Activated naive CD4-positive, alpha-beta T cell treated with anti-CD3 and anti-CD28 coated beads for 36 hours (primary cell): ENCODE measurements at places on chromosomes 2 and 18. TPM values are rescaled to one million over a fixed set of nuclear protein-coding genes. Genes with fewer than 3 reads are reported as not detected.

Gene FEV
- total RNA-seq: not detected

Gene FBXO11
- total RNA-seq: 32.8 TPM

Gene CTAGE1
- total RNA-seq: not detected

Gene SLC4A5
- 1.1 TPM for total RNA-seq

Gene EFEMP1
- total RNA-seq: not detected

Gene PIK3C3
- 35.4 TPM for total RNA-seq

Gene LRRC30
- total RNA-seq: not detected

Gene ASAP2
- total RNA-seq: 0.14 TPM

Gene AKAIN1
- total RNA-seq: not detected

Gene ADAM17
- total RNA-seq: 11.0 TPM

Gene NCOA1
- total RNA-seq: 14.0 TPM

Gene ANKRD53
- 0.24 TPM for total RNA-seq

DNA sequence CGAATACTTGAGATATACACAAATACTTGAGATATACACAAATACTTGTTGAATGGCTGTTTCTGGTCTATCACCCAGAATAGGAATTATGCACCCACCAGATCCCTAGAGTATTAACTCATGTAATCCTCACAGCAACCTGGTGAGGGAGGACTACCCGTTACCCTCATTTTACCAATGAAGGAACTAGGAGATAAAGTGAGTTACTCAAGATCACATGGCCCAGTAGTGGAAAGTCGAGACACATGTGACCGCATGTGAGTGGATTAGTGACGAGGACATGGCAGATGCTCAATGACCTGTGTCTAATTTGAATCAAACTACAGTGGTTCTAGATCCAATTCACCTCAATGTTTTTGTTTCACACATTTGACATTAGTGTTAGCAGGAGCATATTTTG lies 2.4 kb downstream of the MOGAT1 start:
- H3K4me1 ChIP-seq: peaks cover 7% of the 10 kb centered on the region
- no peak overlapping the region for H3K4me3 ChIP-seq
- no peak for DNase-seq
- H3K27ac ChIP-seq: no peak overlapping the region

GRCh38 chr2:98026927-98027522 lies 31.3 kb upstream of the TMEM131 start:
- DNase-seq: no peak
- H3K27ac ChIP-seq: no peak overlapping the region
- H3K4me3 ChIP-seq: no peak overlapping the region
- no peaks in the 10 kb centered on the region for H3K27me3 ChIP-seq
- no peaks in the 10 kb centered on the region for H3K36me3 ChIP-seq

DNA sequence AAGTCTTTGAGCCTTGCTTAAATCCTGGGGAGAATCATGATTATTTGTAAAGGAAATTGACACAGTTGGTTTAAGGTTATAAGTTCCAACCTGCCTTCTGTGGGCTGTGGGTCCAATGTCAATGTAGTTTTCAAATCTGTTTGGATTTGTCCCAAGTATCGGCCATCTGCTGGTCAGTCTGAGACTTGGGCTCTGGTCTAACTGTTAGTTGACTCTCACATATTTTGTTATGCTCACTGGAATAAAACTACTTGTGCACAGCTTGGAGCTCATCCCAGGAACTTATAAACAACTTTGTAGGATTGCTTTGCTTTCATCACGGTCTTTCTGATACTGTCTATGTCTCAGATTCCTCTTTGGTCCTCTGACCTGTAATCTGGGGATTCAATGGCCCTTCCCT lies 1026.2 kb upstream of the ZEB2 start:
- H3K36me3 ChIP-seq: no peaks in the 10 kb centered on the region
- no peak for DNase-seq
- H3K4me1 ChIP-seq: no peaks in the 10 kb centered on the region
- no peaks in the 10 kb centered on the region for H3K27me3 ChIP-seq
- no peak overlapping the region for H3K4me3 ChIP-seq

DNA sequence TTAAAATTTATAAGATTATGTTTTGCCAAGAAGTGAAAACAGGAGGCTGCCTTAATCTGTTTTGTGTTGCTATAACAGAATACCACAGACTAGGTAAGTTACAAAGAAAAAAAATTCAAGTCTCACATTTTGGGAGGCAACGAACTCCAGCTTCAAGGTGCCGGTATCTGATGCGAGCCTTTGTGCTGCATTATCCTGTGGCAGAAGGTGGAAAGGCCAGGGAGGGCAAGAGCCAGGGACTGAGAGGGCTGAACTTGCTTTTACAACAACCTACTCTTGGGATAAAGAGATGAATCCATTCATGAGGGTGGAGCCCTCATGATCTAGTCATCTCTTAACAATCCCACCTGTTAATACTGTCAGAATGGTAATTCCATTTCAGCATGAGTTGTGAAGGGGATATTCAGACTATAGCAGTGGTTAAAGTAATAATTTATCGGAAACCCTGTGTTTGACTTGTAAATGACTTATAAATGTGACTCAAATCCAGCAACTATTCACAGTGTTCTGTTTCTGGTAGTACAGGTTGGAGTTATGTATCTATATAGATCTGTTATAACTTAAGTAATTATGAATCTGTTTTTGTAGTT lies 3.7 kb downstream of the MTX2 start:
- H3K27ac ChIP-seq: no peak overlapping the region
- no peaks in the 10 kb centered on the region for H3K27me3 ChIP-seq
- H3K4me3 ChIP-seq: no peak overlapping the region
- DNase-seq: no peak
- peaks cover 9% of the 10 kb centered on the region for H3K36me3 ChIP-seq
- peaks cover 23% of the 10 kb centered on the region for H3K4me1 ChIP-seq

- H3K27ac ChIP-seq: no peak overlapping the region
- H3K4me1 ChIP-seq: peaks cover 2% of the 10 kb centered on the region
- peaks cover 14% of the 10 kb centered on the region for H3K27me3 ChIP-seq
- no peaks in the 10 kb centered on the region for H3K36me3 ChIP-seq
- no peak for DNase-seq
Measured at GRCh38 chr18:55504808-55505207, 83.2 kb downstream of the TCF4 start.

- DNase-seq: no peak
- H3K4me1 ChIP-seq: peaks cover 2% of the 10 kb centered on the region
- no peak overlapping the region for H3K27ac ChIP-seq
- H3K27me3 ChIP-seq: no peaks in the 10 kb centered on the region
- H3K4me3 ChIP-seq: no peak overlapping the region
- H3K36me3 ChIP-seq: no peaks in the 10 kb centered on the region
Measured at GRCh38 chr2:233223059-233223894, 28.2 kb upstream of the ATG16L1 start.

DNA sequence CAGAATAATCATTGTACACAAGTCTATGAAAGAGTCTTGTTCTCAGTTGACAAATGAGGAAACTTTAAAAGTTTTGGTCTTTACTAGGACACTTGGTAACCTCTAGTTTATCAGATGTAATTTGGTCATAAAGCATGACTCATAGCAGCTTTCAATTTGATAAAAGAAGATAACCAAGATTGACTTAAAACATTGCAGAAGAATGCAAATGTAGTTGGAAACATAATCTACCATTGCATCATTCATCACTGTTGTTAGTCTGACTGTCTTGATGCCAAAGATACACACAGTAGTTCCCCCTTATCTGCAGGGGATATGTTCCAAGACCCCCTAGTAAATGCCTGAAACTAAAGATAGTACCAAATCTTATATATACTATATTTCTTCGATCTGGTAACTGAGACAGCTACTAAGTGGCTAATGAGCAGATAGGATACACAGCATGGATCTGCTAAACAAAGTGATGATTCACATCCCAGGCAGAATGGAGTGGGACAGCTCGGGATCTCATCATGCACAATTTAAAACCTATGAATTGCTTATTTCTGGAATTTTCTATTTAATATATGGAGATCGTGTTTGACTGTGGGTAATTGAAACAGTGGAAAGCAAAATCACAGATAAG lies 131.4 kb upstream of the CCDC68 start:
- DNase-seq: no peak
- no peaks in the 10 kb centered on the region for H3K4me1 ChIP-seq

DNA sequence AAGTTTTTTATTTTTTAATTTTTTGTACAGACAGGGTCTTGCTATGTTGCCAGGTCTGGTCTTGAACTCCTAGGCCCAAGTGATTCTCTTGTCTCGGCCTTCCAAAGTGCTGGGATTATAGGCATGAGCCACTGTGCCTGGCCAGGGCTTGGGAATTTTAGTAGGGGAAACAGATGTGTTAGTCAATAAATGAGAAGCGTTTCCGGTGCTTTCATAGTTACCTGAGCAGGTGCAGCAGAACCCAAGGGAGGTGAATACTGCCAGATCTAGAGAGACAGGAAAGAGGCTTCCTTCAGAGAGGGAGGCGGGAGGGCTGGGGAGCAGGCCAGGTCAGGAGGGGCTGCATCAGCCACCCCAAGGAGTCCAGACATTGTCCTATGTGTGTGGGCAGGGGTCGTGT lies 30.5 kb upstream of the IMPA2 start:
- H3K4me1 ChIP-seq: peaks cover 9% of the 10 kb centered on the region
- no peaks in the 10 kb centered on the region for H3K27me3 ChIP-seq
- no peaks in the 10 kb centered on the region for H3K36me3 ChIP-seq
- no peak overlapping the region for H3K27ac ChIP-seq
- no peak for DNase-seq
- H3K4me3 ChIP-seq: no peak overlapping the region

- no peaks in the 10 kb centered on the region for H3K4me1 ChIP-seq
- no peaks in the 10 kb centered on the region for H3K36me3 ChIP-seq
- DNase-seq: no peak
- no peak overlapping the region for H3K4me3 ChIP-seq
Measured at GRCh38 chr2:198852248-198852647, 605.5 kb downstream of the SATB2 start.

GRCh38 chr18:56413862-56414261 lies 224.5 kb downstream of the TXNL1 start:
- H3K36me3 ChIP-seq: no peaks in the 10 kb centered on the region
- no peak overlapping the region for H3K4me3 ChIP-seq
- no peaks in the 10 kb centered on the region for H3K4me1 ChIP-seq

GRCh38 chr2:80396276-80396675 lies 91.7 kb upstream of the LRRTM1 start:
- DNase-seq: no peak
- H3K36me3 ChIP-seq: no peaks in the 10 kb centered on the region
- H3K4me1 ChIP-seq: no peaks in the 10 kb centered on the region
- H3K27me3 ChIP-seq: no peaks in the 10 kb centered on the region
- H3K27ac ChIP-seq: no peak overlapping the region

DNA sequence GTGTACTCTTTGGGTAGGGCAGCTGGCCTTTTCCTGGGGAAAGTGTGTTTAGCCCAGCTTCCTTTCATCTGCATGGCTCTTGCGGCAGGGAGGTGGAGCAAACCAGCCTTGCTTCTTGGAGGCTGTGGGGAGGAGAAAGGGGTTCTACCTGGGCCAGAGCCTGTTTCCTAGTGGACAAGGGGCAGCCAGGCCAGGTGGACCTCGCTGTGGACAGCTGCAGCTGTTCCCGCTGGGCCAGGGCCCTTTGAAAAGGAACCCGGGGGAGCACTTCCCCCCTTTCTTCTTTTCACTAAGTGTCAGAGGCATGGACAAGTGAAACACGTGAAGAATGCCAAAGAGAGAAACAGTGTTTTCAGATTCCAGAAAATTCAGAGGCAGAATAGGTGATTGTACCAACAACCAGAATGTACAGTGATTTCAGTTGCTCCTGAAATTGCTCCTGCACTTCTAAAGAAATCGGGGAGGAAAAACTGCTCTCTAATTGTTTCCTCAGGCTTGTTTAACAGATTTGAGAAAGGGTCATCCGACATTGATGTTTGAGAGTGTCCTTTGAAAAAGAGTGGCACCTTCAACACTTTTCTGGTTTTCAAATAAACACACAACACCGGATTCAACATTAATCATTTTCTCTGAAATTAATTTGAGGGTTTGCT lies 3.9 kb downstream of the GLI2 start:
- H3K36me3 ChIP-seq: no peaks in the 10 kb centered on the region
- H3K4me1 ChIP-seq: peaks cover 9% of the 10 kb centered on the region
- H3K27ac ChIP-seq: no peak overlapping the region
- no peak for DNase-seq
- H3K27me3 ChIP-seq: peaks cover 65% of the 10 kb centered on the region

DNA sequence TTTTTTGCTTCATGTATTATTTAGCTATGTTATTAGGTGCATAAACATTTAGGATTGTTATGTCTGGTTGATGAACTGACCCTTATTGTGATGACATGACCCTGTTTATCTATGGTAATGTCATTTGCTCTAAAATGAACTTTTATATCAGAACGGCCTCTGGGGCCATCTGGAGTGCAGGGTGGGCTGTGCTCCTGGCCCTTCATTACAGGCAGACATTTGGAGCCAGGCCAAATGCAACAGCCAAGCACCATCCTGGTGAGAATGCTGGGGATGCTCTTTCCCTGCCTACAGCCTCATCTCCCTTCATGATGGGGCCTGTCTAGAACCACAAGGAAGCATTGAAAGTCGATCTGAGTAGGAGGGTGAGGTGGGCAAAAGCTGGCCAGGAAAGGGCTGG lies 38.0 kb downstream of the HJURP start:
- H3K4me1 ChIP-seq: no peaks in the 10 kb centered on the region
- no peak overlapping the region for H3K27ac ChIP-seq
- DNase-seq: no peak
- H3K27me3 ChIP-seq: no peaks in the 10 kb centered on the region
- no peak overlapping the region for H3K4me3 ChIP-seq

GRCh38 chr2:174554529-174555150 lies 43.0 kb downstream of the WIPF1 start:
- H3K27me3 ChIP-seq: no peaks in the 10 kb centered on the region
- DNase-seq: no peak
- peak overlapping the region; percentile 75 for H3K27ac ChIP-seq
- H3K4me3 ChIP-seq: no peak overlapping the region
- H3K36me3 ChIP-seq: peaks cover 9% of the 10 kb centered on the region
- peaks cover 43% of the 10 kb centered on the region for H3K4me1 ChIP-seq

GRCh38 chr18:55779691-55780585 lies 191.9 kb upstream of the TCF4 start:
- H3K4me1 ChIP-seq: peaks cover 2% of the 10 kb centered on the region
- no peaks in the 10 kb centered on the region for H3K36me3 ChIP-seq
- H3K27ac ChIP-seq: no peak overlapping the region
- peak overlapping the region; percentile 47 for H3K4me3 ChIP-seq
- H3K27me3 ChIP-seq: peaks cover 48% of the 10 kb centered on the region
- DNase-seq: no peak

DNA sequence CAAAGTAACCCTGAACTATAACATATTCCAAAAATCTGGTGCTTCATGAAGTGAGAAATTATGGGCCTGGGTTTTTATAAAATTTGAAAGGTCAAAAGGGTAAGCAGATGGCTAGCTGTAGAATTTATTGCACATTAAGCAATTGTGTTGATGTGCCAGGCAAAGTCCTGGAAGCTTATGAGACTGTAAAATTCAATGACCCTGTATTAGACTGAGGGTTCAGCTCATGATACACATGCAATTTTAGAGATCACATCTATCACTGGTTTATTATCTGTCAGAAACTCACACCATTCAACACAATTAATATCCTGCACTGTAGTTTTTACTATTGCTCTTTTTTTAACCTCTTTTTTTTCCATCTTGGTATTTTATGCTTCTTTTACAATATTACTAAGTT lies 1162.6 kb upstream of the SLC39A10 start:
- no peak overlapping the region for H3K4me3 ChIP-seq
- no peak overlapping the region for H3K27ac ChIP-seq
- H3K27me3 ChIP-seq: no peaks in the 10 kb centered on the region
- H3K4me1 ChIP-seq: no peaks in the 10 kb centered on the region

- H3K4me1 ChIP-seq: no peaks in the 10 kb centered on the region
- H3K27me3 ChIP-seq: no peaks in the 10 kb centered on the region
- H3K27ac ChIP-seq: peak overlapping the region; percentile 29
- no peaks in the 10 kb centered on the region for H3K36me3 ChIP-seq
- H3K4me3 ChIP-seq: no peak overlapping the region
- no peak for DNase-seq
Measured at GRCh38 chr18:22536558-22536957, 118.8 kb upstream of the CTAGE1 start.

- no peaks in the 10 kb centered on the region for H3K27me3 ChIP-seq
- no peak for DNase-seq
- H3K27ac ChIP-seq: peak overlapping the region; percentile 56
- peak overlapping the region; percentile 29 for H3K4me3 ChIP-seq
- H3K36me3 ChIP-seq: no peaks in the 10 kb centered on the region
Measured at GRCh38 chr2:160387558-160388262, 105.9 kb downstream of the RBMS1 start.
